ENCODE measurements at places on chromosomes 7 and 10.

GRCh38 chr7:117176206-117176605 is 146.7 kb downstream of the WNT2 start:
- DNase-seq: no peak

- no peak for DNase-seq
These were observed 32.8 kb downstream of the SLC26A4 start for GRCh38 chr7:107693396-107693795.

DNA sequence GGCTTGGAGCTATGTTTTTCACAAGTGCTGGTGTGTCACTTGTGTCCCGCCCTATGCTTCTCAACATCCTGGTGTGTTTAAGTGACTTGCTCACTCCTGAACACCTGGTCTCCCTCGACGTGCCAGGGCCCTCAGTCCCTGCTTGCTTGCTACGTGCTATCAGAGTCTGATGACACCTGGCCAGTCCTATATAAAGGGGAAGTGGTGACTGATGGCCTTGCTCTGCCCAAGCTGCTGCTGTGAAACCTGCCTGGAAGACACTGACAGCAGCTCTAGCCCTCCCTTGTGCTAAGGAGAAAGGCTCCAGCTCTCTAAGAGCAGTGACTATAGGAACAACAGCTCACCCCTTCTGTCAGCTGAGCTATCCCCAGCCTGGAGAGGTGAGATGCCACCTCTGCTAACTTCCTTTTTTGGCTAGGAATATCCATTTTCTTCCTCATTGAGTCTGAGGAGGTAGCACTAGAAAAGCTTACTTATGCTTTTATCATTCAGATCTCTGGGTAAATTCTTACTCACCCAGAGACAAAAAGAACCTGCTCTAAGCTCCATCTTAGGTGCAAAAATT is 77.2 kb upstream of the PLXNA4 start:
- DNase-seq: no peak

DNA sequence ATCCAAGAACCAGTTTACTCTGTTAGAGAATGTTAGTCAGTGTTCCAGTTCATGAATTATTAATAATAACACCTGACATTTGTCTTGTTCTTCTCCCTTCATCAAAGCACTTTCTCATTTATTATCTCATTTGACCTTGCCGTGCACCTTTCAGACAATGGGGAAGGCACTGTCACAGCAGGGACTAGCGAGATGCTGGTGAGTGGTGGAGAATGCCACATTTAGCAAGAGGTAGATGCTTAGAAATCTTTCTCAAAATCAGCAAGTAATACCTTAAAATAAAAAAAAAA is 34.2 kb upstream of the XRCC2 start:
- DNase-seq: no peak

DNA sequence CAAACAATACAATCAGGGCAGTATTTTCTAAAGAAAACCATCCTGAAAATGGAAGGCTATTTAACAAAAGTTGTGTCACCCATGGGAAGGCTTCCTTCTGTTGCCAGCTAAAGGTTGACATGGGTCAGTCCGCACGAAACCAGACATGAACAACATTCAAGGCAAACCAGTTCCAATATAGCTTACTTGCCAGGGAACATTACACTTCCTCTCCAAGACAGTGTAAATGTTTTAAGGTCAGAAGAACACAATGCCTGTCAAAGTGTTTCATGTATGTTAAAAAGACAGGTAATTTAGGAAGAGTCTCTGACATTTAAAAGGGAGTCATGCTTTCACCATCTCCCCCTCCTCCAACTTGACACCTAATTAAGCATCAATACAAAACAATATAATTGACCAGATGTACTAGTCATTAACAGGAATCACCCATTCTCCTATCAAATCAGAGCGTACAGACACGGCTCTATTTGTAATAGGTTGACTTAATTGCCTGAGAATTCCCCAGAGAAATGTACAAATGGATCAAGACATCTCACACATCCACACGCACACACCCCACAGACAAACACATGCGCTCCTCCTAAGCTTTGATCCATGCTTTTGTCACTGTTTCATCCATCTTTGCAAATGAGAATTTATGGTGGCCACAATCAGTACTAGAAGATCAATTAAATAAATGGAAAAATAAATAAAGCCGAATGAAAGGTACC is 69.5 kb downstream of the CACNA2D1 start:
- peak; percentile 45 for DNase-seq

Measured in DMS153 (cell line).